Stimulated activated CD4-positive, alpha-beta T cell treated with anti-CD3 and anti-CD28 coated beads, Interleukin-2, amount 100 ng/mL, for 48 hours (primary cell): ENCODE measurements at places on chromosomes 2 and 18.

DNA sequence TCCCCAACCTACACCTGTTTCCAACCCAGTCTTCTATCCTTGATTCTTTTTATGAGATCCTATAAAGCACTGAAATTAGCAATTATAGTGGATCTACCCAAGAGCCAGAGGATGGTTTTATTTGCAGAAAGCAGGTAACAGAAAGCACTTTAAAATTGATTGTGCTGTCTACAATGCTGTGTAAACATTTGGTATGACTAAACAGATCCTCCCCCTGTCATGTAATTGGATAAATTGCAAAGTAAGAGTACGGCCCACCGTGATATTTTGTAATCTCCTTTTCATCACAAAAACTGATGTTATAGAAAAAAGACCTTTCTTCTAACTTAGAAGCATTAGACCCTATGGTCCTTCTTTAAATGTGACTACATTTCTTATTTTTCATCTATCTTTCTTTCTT is 11.3 kb upstream of the PPP3R1 start:
- no peak for DNase-seq

- DNase-seq = no peak
Observed at GRCh38 chr2:186533717-186534116, 47.7 kb downstream of the ZC3H15 start.

- DNase-seq = no peak
Observed at GRCh38 chr2:157748371-157749142, 119.9 kb upstream of the ACVR1C start.

DNA sequence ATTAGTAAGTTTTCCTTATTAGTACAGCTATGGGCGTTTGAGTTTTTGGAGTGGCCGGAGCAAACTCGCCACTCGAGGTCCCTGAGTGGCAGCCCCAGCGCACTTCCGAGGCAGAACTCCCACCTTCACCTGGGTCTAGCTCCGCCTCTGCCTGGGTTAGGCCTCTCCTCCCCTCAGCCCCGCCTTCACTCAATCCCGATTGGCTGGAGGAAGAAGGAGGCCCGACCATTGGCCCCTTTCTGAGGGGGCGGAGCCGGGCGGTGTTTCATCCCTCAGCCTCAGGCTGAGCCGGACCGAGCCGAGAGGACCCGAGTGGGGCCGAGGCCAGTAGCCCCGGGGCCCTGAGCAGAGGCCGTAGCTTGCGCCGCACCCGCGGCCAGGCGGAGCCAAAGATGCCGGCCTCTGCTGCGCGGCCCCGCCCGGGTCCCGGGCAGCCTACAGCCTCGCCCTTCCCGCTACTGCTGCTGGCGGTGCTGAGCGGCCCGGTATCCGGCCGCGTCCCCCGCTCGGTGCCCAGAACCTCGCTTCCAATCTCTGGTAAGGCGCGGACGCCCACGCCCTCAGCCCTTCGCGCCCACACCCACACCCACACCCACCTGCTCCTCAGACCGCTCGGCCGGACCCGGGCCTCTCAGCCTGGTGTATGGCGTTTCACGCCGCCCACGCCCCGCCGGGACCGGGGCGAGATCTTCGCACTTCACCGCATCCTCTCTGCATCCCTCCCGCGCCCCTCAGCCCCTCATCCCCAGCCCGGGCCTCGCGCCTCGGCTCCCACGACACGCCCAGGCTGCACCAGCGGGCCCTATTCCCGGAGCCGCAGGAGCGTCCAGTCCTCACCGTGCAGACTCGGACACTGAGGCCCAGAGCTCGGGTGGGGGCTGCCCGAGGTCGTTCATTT is at the start of gene SEMA4F:
TSS of gene SEMA4F (plus strand) at position 263 of the 898 bp plus-strand sequence. CDS start at position 393, 130 bp downstream.
- peak; percentile 94 for DNase-seq

GRCh38 chr2:157176602-157177001 is 80.9 kb upstream of the GALNT5 start:
- no peak for DNase-seq

GRCh38 chr2:219562049-219563020 is 9.0 kb downstream of the OBSL1 start:
- no peak for DNase-seq

GRCh38 chr18:55856229-55856628 is 268.2 kb upstream of the TCF4 start:
- DNase-seq = no peak

- DNase-seq = peak; percentile 39
Observed at GRCh38 chr2:240435457-240435947, at the start of gene GPC1. TSS of gene GPC1 (plus strand) at chr2:240435663. CDS start at chr2:240435919, 256 bp downstream.

GRCh38 chr18:13120255-13120654 is 98.3 kb upstream of the LDLRAD4 start:
- DNase-seq = no peak

- DNase-seq = peak; percentile 46
Observed at GRCh38 chr2:70946832-70947442, 11.2 kb downstream of the ATP6V1B1 start.

DNA sequence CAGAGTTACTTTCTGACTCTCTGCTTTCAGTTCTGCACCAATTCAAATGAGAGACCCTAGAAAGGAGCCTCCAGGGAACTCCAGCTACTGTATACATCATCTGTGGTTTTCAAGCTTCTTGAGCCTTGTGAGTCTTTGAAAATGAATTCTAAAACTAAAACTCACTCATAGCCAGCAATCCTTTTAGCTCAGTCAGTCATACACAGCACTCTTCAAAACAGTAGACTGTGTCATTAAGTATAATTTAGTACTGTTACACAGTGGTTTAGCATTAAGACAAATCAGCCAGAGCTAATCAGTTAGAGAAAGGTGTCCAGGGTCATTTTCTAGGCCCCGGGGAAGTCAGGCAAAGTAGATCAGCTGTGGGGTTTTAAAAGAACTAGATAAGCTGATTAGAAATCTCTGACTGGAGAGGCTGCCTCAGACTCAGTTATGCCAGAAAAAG is 322.1 kb upstream of the THUMPD2 start:
- DNase-seq = no peak

GRCh38 chr2:9836074-9836473 is 7.2 kb upstream of the TAF1B start:
- no peak for DNase-seq

DNA sequence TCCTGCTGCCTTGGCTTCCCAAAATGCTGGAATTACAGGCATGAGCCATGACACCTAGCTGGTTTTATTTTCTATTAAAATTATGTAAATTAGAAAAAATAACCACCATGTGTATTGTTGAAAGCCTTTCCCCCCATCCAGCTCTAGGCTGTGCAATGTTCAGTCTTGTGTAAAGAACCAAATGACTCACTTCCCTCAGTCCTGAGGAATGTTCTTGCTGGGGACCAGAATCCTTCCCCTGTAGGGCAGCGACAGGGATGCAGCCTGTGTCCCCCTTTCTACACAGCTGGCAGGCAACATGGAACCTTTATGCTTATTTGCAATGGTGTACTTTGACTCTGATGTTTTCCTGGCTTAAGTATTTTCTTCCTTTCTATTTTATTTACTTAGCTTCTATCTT is 29.4 kb downstream of the AOX1 start:
- no peak for DNase-seq

GRCh38 chr18:3008541-3008940 is 4.4 kb downstream of the LPIN2 start:
- no peak for DNase-seq

- no peak for DNase-seq
Observed at GRCh38 chr2:24824071-24824588, 30.9 kb downstream of the CENPO start.

DNA sequence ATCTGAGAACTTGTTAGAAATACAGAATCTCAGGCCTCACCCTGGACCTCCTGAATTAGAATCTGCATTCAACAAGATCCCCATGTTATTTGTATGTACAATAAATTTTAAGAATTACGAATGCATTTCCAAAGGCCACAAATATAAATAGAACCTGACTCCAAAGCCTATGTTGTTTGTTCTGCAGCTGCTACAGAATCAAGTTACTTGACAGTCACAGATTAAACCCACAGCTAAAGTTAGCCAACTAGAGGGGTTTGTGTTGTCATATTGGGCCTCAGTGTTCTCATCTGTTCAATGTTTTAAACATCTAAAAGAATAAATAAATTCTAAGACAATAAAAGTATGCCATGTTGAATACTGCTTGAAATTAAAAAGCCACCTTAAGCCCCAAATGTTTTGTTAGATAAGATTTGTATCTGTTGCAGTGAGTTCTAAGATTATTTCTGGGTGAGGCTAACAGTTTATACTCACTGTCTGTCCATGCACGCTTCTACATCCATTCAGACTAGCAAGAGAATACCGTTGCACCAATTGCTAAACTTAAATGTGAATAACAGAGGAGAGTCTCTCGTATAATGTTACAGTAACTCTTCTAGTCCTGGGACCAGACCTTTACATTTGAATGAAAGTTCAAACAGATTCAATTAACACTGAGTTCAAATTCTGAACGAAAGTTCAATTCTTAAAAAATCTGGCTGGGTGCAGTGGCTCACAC is 200.4 kb downstream of the MEMO1 start:
- no peak for DNase-seq

DNA sequence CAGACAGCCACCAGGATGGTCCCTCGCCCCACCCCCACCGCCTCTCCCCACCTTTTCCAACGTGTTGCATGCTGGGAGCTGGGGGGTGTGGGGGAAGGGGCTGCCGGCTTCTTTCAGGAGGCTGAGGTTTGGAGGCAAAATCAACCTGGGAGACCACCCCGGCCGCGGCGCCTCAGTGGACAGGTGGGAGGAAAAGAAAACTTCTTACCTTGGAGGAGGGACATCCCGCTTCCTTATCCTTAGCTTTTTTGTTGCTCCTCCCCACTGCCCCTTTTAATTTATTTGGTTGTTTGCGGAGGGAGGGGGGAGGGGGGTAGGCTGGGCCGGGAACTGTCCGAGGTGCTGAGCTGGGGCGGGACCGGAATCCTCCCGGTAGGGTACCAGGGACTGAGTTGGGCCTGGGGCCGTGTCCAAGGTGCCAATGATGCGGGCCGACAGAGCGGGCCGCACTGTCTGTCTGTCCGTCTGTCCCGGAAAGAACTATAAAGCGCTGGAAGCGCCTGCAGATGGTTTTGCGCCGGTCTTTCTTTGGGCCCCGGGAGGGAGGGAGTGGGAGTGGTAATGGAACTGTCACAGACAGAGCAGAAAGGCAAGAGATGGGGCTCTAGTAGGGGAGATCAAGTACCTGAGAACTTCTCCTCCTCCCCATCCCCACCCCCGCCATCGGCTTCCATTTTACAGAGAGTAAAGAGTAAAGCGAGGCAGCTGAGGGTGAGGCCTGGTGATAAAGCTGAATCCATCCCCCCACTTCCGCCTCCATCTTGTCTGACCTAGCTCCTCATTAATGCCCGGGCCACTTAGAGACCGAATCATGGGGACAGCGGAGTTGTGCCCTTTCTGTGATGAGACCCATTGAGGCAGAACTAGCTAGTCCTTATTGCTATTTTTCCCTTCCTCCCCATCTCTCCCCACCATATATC is 2.4 kb downstream of the CDK5R2 start:
- no peak for DNase-seq

GRCh38 chr18:32355896-32356295 is 114.8 kb downstream of the GAREM1 start:
- DNase-seq = no peak

DNA sequence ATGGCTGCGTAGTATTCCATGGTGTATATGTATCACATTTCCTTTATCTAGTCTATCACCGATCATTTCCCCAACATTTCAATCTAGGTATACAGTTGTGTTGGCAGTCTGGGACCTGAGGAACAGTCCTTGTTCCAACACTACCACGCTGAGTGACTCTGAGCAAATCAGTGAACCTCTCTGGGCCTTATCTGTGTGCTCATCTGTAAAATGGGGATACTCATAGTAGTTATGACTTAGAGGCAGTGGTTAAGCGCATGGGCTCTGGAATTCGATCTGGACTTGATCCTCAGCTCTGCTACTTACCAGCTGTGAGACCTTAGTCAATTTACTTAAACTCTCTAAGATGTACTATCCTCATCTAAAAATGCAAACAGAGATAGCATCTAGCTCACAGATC is 85.1 kb downstream of the BCL2 start:
- no peak for DNase-seq

DNA sequence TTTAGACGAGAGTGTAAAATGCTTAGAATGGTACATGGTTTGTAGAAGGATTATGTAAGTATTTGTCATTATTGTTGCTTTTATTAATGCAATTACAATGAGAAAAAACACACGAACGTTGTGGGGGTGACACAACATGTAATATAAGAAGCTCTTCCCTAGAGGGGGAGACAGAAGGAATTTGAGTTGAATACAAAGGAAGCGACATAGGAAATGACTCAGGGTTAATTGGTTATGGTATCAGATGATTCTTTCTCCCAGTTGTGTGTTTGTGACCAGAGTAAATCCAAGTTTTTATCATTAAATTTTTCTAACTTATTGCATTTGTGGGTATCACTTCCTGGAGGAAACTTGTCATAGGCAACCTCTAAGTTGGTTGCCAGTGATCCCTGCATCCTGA is 625.6 kb upstream of the CDH2 start:
- no peak for DNase-seq

GRCh38 chr2:172196768-172197431 is 94.2 kb upstream of the DLX2 start:
- DNase-seq = peak; percentile 44

GRCh38 chr2:1136846-1137245 is 186.2 kb downstream of the SNTG2 start:
- no peak for DNase-seq

DNA sequence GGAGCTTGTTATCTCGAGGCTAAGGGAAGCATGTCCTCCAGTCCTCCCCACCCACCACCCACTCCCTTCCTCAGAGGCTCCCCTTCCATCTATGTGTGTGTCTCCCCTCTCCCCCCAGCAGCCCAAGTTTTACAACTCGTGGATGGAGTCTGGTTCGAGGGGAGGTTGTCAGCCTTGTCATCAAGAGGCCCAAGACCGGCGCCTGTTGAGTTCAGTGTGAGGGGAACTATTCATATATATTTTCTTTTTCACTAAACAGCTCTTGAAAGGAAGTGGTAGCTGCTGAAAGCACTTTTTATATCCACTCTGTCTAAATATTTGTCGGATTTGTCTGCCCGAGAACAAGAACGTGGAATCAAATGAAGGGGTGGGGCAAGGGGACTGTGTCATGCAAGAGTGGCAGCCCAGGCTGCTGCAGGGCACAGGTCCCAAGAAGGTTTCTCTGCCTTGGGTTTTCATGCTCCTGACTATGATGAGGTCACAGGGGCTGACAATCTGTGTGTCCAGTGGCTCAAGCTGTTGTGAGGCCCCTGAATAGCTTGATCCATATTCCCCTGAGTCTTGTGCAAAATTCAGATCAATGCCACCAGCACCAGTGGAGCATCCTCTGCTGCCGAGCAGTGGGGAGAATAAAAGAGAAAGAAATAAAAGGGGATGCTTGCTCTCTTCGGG is 35.0 kb downstream of the NRP2 start:
- DNase-seq = no peak
